ENCODE measurements at places on chromosomes 1 and 21.

- no peak for DNase-seq
Observed at GRCh38 chr1:107954126-107954525, 10.9 kb downstream of the VAV3 start.

DNA sequence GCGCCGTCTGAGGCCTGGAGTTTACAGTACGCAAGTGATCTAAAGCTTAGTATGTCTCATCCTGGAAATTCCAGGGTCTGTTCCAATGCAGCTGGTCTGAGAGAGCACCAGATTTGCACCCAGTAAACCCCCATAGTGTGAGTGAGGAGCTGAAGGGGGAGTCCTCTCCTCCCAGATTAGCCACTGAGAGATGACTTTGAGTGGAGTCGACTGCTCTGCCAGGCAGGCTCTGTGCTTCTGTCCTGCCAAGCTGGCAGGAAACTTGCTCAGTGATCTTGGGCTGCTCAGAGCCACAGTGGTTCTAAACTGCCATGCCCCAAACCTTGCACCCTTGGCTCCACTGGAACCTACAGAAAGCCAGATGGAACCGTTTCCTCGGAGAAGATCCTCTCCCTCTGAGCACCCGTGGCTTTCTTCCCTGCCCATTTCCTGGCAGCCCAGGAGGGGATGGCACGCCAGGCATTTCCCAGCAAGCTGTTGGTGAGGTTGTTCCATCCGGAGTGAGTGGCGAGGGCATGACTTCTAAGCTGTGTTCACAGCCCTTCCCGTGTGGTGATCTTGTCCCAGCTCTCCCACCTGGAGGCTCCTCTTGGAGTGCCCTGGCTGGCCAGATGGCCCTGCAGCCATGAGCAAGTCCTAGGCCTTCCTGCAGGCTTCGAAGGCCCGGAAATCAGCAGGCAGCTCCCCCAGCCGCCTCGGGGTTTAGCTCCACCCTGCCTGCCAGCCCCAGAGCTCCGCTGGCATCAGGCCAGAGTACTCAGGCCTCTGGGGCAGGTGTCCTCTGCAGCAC, 125.9 kb upstream of the VAMP3 start:
- no peak for DNase-seq

GRCh38 chr1:71587961-71588360, 507.1 kb upstream of the ZRANB2 start:
- no peak for DNase-seq

DNA sequence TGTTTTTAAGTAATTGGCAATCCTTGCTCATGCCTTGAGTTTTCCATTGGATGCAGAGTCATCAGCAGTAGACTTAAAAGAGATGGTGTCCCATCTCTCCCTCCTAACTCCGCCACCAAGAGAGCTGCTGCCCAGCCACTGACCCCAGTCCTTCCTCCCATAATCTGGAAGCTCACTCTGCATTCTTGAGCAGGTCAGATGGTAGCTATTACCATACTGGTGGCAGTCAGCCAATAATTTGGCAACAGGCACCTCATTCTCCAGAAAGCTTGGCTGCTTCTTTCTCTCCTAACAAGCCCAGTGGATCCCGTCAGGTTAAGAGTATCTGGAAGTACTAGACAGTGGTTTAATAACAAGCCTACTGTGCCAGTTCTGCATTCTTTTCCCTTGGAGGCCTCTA, 272.1 kb downstream of the ZNF648 start:
- DNase-seq, result no peak

- no peak for DNase-seq
Observed at GRCh38 chr1:207031016-207031415, 1.5 kb downstream of the C1orf116 start.

DNA sequence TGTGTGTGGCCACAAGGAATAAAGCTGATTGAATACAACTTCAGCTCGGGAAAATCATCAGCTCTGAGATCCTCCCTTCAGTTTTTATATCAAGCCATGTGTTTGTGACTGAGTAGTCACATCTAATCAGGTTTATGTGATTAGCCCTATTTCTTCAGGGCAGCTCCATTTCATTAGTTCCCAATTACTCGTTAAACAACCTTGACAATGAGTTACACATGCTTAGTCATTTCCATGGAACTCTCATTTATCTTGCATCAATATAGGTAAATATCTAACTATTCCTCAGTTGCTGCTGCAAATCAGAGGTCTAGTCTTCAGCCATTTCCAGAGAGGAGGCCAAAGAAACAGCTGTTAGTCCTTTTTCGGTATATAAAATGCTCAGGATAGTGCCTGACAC, 16.3 kb downstream of the CRB1 start:
- DNase-seq, result no peak

DNA sequence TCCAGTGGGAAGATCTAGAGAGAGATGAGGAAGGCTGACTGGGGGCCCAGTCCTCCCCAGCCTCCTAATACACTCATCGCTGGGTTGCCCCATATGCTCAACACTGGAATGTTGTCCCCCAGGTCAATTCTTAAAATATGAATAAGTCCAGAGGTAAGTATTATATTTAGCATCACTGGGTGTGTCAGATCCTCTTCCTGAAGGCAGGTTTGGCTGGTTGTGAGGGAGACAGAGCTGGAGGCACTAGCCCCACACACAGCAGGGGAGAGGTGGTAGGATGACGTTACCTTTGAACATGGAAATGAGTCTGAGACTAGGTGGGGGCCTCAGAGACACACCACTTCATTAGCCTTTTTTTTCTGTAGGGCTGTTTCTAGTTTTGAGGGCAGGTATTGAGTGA, 42.6 kb downstream of the SLC44A3 start:
- DNase-seq, result no peak

GRCh38 chr1:66371233-66372005, 162.5 kb upstream of the SGIP1 start:
- DNase-seq, result peak; percentile 86

DNA sequence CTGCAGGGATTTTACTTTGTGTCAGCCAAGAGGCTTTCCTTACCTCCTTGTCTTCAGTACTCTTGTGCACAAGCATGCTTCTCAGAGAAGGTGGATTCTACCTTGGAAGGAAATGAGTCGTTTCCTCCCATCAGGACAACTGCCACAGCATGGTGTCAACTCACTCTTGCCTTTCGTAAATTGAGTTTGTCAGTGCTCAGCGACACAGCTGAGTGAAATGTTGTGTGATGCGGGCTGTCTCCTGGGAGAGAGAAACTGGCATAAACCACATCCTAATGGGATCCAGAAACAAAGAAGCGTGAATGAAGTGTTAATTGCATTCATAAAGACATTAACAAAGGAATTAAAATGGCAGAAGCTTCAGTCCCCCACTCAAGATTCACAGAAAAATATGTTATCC, 51.5 kb upstream of the SLC22A15 start:
- DNase-seq, result no peak

DNA sequence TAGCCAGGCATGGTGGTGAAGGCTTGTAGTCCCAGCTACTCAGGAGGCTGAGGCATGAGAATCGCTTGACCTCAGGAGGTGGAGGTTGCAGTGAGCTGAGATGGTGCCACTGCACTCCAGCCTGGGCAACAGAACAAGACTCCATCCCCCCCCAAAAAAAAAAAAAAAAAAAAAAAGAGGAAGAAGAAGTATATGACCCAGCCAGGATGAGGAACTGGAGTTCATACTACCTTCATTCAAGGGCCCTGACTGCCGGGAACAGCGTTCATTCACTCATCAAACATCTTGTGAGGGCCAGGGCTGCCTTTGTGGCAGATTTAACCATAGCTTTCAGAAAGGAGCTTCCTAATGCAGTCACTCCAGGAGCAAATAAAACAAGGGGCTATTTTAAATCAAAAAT, 127.6 kb downstream of the MRPS6 start:
- DNase-seq, result no peak

DNA sequence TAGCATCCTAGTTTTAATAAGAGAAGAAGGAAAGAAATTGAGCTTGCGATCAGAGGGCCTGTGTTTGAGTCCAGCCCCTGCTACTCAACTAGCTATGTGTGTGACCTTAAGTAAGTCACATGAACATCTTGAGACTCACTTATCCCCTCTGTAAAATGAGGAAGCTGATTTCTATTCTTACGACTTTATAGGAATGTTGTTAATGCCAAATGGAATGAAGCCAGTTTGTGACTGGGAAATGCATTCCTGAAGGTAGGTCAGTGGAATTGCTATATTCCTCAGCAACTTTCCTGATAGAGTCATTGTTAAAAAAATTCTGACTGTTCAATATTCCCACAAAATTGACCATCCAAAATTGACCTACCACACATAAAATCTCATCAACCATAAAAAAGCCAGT, 14.9 kb downstream of the FASLG start:
- no peak for DNase-seq

GRCh38 chr1:13922466-13923110, 222.6 kb downstream of the PRDM2 start:
- no peak for DNase-seq

- no peak for DNase-seq
Observed at GRCh38 chr1:23561813-23562100, 2.5 kb upstream of the ID3 start.

DNA sequence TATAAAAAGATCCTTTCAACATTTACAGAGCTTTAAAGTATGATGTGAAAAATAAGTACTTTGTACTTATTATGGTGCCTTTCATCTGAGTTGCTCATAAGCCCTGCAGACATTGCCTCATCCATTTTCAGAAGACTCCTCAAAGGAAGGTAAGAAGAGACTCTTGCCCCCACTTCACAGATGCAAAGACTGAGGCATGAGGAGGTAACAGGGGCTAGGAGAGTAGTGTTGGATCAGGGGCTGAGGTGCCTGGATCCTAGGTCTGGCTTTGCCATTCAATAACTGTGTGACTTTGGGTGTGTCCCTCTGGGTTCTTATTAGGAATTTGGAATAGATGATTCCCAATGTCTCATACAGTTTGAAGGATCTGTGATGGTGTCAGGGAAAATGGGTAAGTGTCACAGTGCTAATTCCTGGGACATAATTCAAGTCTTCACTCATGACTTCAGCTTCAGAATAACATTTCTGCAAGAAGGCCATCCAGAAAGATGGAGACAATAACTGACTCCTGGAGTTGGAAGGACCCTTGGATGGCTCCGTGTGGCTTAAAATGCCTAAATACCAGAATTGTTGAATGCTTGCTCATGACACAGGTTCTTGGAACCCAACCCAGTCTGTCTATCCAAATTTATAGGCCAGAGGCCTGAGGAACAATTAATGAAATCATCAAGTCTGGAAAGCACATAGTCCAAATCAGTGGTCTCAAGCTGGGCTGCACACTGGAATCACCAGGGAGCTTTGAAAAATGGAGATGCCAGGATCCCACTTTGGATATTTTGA, 93.1 kb upstream of the RUNX1 start:
- no peak for DNase-seq

- DNase-seq, result no peak
Observed at GRCh38 chr1:53270873-53271272, 32.6 kb upstream of the MAGOH start.
